ENCODE measurements at places on chromosomes 1 and 21.

DNA sequence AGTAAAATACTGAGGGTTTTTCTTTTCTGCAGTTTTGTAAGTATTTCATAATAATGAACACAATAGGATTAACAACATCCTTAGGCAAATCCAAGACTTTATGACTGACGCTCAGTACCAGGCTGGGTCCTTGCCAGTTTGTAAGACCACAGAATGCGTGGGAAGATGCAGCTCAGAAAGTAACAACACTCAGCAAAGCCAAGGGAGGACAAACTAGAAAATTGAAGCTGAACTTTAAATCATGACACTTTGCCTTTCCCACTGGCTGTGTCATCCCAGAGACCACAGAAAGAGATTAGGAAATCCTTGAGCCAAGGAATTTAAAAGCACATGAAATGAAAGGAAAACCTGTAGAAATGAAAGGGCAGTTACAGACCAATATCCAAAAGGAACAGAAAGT is 426.3 kb upstream of the CHRM3 start:
- no peak for DNase-seq

DNA sequence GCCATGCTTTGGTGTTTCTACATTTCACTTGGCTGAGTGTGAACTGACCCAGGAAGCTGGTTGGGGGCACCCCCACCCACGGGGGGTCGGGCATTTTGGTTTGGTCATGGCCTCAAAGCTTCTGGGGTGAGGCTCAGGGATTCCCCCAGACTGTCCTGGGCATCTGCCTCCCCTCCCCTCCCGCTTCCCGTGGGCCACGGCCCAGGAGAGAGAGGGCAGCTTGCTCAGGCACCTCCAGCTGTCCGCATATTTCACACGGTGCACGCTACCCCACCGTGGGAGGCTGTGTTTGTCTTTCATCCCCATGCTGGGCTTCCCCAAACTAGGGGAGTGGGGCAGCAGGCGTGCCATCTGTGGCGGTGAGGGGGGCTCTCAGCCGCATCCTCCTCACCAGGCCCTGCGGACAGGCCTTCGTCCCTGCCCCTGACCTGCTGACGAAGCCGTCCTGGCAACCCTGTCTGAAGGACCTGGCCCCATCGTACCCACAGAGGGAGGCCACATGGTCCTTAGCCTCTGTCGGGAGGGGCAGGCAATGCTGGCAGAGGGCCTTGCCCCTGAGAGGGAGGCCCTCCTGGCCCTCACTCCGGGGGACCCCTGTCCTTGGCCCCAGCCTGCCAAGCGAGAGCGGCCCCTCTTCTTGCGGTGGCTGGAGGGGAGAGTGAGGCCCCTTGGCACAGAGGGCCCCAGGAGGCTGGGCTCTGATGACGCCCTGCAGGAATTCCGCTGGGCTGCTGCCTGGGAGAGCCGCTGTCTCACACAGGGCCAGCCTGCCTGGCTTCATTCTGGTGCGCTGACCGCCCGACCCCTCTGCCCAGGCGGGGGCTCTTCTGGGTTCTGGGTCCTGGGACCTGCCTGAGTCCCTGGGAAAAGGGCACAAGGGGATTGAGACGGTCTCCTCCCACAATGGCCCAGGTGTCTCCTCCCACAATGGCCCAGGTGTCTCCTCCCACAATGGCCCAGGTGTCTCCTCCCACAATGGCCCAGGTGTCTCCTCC is 22.1 kb downstream of the TP73 start:
- no peak for DNase-seq

DNA sequence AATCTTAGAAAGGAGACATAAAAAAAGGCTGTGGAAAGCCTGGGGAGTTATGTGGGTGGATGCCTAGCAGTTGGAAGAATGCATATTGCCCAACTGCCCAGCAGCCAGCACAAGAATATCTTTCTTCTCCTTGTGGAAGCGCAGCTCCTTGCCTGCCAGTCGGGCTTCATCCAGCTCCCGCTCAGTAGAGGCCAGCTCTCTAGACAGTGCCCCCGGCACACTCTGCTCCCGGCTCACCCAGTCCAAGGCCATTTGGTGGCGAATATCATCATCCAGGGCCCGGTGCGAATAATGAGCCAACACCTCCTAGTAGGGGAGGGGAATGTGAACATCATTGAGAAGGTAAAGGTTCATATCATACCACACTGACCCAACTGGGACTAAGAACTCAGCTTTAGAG is 9.0 kb upstream of the RBM8A start:
- no peak for DNase-seq

- DNase-seq = no peak
Observed at GRCh38 chr1:68623700-68624099, 126.8 kb upstream of the DEPDC1 start.

DNA sequence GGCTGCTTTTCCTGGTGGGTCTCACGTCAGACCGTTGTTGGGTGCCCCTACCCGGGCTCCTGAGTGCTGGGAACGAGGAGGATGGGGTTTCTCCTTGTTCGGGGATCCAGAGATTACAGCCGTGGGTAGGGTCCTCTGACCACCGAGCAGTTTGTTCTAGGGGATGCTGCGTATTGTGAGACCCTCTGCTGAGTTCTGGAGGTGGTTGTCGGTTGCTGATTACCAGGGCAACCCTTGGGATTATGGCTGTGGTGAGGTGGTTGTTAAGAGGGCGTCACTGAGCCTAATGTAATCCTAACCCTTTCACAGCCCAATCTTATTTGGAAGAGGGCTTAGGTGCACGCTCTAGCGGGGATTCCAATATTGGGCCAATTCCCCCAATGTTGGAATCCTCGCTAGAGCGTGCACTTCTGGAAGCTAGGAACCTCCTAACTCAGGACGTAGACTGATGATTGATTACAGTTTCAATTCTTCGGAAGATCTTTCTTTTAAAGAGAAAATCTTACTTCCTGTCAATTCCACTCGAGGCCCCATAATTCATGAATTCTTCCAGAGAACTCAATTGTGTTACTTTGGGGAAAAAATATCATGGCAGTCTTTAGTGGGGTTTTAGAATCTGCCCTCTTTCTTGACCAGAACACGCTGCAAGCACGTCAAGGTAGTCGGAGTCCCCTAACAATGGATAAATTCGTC is 483 bp downstream of the TCEANC2 start:
- DNase-seq = no peak

DNA sequence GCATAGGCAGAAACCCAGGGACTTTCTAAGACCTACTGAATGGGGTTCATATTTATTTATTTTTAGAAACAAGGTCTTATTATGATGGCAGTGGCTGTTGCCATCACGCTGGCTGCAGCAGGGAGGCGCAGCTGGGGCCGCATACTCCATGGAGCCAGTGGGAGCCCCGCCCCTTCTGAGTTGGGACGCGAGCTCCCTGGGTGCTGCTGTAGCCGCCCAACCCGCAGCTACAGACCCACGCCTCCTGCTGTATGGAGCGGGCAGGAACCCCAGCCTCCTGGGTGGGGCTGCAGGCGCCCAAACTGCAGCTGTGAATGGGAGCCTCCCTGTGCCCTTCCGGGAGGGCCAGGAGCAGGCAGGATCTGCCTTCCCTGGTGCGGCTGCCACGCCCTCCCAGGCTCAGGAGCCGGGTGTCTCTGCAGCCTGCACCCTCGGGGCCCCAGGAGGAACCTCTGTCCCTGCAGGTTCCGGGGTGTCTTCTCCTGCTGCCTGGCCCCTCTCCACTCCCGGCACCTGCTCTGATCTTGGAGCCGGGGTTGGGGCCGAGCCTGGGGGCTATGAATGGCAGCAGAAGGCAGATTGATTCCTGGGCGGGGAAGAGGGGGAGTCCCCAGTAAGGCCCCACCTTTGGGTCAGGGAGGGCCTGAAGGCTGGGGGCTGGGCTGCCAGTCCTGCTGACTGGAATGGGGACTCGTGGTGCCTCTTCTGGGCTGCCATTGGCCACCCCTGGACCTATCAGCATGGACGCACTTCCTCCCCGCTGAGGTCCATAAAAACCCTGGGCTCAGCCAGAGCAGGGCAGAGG is 66.5 kb upstream of the LRRN2 start:
- no peak for DNase-seq

DNA sequence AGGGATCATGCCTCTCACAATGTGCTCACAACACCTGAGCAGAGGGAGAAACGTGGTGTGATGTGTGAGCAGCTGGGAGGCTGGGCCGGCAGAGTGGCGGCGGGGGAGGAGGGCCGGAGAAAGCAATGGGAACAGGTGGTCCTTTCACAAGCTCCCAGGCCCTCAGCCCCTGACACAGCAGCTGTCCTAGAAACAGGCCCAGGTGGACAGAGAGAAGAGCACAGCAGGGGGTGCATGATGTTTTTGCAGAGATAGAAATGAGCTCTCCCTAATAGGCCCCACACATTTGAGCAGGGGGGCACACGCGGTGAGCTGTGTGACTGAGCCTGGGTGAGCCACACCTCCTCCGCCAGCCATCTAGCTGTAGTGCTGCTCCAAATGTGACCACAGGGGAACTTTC is 7.6 kb upstream of the RGS16 start:
- no peak for DNase-seq

GRCh38 chr21:14684071-14684470 is 138.0 kb upstream of the SAMSN1 start:
- DNase-seq = no peak
